Fibroblast of the aortic adventitia (primary cell): ENCODE measurements at places on chromosomes 12 and 14. TPM values are rescaled to one million over a fixed set of nuclear protein-coding genes. Genes with fewer than 3 reads are reported as not detected.

The SLCO1B3 gene
- total RNA-seq, result not detected in 2 replicates

- no peak for DNase-seq
Observed at GRCh38 chr12:111585690-111586089, 13.4 kb downstream of the ATXN2 start.

- DNase-seq, result peak; percentile 80
Observed at GRCh38 chr12:113422030-113422885, at the start of gene SDSL. Gene SDSL, plus strand, starts transcription at chr12:113422380. Its CDS starts 5,603 bp downstream, at chr12:113427983.

DNA sequence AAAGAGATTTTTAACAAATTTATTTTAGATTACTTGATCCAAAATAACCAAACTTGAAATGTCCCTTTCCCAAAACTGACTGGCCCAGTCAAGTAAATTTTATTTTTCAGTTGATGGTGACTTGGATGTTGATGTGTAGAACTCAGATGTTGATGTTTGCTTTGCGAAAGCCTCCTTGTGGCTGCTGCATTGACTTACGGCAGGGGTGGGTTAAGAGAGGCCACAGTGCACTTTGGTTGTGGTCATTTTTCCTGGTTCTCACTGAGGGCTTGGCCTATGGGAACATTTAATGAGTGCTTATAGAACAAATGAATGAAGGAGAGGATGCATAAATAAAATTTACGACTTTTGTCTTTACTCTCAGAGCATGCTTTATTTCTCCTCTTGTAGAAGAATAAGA lies 52.6 kb downstream of the SLCO1B3 start:
- DNase-seq, result no peak
